Kidney epithelial cell (primary cell): ENCODE measurements at places on chromosomes 3 and 15. TPM values are rescaled to one million over a fixed set of nuclear protein-coding genes. Genes with fewer than 3 reads are reported as not detected.
A peak's percentile ranks its signal among the peaks of the same experiment; 100 is the strongest.

The AP3B2 gene
- total RNA-seq = 0.54 and 0.75 TPM in 2 replicates

The CDCP1 gene
- 82.0 and 92.1 TPM in 2 replicates for total RNA-seq

The TMEM45A gene
- 10.2 and 10.5 TPM in 2 replicates for total RNA-seq

DNA sequence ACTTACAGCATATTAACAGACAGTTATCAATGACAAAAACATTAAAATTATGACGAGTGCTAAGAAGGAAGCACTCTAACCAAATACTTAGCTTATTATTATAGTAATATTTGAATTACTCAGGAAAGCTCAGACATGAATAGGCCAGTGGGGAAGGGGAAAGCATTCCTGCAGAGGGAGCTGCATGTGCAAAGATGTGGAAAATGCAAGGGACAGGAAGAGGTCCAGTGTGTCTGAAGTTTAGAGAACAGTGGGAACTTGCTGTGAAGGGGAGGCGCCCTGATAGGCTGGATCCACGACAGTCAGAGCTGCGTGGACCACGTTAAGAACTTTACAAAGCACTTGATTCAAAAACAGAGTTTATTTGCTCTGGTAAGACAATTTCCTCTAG is 1.2 kb upstream of the SPICE1 start:
- no peak for DNase-seq

DNA sequence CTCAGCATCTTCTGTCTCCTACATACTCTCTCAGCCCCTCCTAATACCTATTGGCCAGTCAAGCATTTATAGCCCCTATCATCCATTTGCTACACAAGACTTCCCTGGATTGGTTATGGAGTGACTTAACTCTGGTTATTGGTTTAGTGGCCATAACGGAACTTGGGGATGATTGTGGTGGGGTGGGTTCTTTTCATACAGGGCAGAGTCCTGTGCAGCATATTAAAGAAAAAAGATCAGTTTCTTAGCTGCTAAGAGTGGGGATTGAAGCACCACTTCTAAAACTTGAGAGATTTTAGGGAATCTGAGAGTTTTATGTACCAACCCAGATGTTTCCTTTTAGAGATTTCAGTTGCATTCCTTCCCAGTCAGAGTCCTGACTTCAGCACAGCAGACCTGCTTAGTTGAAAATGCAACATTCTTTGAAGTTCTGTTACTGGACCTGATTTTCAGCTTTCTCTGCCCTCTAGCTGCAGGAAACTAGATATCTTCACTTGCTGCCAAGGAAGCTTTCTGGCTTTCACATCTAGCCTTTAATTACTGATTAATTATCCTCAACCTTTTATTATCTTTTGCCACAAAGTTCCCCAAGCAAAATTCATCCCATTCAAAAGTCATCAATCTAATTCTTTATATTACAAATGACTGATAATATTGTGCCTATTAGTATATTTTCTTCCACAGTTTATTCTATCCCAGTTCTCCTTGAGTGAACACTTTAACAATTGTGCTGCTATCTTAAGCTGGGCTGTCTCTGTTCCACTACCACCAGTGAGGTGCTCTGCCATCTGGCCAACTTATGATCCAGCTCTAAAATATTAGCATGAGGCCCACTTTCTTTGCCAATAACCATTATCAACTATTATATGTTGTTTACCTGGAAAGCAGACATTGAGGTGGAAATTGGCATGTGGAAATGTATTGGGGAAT is 906.0 kb upstream of the ALCAM start:
- peak; percentile 48 for DNase-seq

DNA sequence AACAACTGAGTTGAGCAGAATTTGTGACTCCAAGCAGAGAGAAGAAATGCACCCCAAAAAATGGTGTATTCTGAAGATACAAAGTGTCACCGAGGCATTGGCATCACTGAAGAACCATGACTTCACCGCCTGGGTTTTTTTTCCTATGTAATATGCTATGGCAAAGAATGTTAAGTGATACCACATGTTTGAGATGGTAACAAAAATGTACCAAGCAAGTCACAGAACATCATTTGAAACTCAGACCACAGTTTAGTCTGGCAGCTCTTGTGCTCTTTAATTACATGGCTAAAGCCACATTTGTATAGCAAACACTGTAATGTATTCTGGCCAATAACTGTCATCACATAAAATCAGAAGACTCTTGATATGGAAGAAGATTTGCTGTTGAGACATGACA is 323.5 kb downstream of the ULK4 start:
- DNase-seq = no peak
